Hindlimb muscle (tissue), 1 donor: ENCODE measurements at places on chromosomes 4 and X. TPM values are rescaled to one million over a fixed set of nuclear protein-coding genes. Genes with fewer than 3 reads are reported as not detected.

The SLC6A14 gene
- polyA plus RNA-seq = not detected

The GPR50 gene
- polyA plus RNA-seq = 0.23 TPM

The GC gene
- polyA plus RNA-seq = not detected

The POU3F4 gene
- not detected for polyA plus RNA-seq

The ZNF157 gene
- polyA plus RNA-seq = 0.39 TPM

The MFAP3L gene
- 1.7 TPM for polyA plus RNA-seq

GRCh38 chr4:48906206-48907173 is at the start of gene OCIAD2:
Gene OCIAD2 (minus strand): TSS chr4:48906774. CDS start chr4:48904549, 2,225 bp downstream.
- DNase-seq = peak; percentile 28

DNA sequence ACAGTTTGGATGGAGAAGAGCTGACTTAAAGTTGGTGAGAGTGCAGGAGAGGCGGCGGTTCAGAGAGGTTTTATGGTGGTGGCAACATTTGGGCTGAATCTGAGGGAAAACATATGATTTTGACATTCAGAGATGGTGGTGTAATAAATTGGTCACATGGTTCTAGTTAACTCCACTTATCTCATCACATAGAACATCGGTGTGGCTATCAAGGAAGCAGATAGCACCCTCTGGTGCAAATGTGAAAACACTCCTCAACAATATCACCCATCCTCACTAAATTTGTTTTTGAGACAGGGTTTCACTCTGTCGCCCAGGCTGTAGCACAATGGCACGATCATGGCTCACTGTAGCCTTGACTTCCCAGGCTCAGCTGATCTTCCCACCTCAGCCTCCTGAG is 28.8 kb downstream of the SUPT20HL2 start:
- DNase-seq = no peak

DNA sequence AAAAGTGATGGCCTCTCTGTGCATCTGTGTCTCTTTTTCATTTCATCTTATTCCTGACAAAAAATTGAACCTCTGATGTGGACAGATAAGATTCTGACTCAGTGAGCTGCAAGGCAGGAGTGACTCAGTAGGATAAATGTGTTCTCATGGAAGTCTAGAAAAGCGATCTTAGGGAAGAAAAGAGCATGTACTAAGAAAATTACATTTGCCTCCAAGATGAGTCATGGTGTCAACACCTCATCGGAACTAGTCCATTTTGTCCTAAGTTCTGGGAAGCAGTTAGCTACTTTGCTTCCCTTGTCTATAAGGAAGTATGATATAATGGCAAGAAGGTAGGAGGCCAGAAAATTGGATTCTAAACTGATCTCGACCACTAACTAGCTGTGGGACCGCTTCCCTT is 83.5 kb upstream of the AFF2 start:
- no peak for DNase-seq

DNA sequence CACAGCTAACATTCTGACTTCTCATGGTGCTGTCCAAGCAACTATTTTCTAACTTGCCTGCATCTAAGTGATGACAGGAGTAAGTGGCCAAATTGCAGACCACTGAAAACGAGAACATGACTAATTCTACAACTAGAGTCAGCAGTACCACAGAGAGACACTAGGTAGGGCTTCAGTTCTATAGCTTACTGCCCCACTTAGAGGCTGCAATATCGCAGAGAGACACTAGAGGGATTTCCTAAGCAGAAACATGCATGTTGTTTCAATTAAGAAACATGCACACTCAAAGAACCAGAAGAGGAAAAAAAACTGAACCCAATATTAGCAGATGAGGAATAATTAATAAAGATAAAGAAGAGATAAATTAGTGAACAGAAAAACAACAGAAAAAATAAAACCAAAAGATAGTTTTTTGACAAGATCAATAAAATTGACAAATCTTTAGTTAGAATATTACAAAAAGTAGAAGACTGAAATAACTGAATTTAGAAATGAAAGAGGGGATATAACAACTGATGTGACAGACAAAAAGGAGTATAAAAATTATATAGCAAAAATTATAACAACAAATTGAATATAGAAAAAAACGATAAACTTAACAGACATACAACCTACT is 100.8 kb downstream of the SPIN4 start:
- DNase-seq = peak; percentile 45

GRCh38 chrX:50721764-50722521 is 92.1 kb downstream of the SHROOM4 start:
- no peak for DNase-seq

DNA sequence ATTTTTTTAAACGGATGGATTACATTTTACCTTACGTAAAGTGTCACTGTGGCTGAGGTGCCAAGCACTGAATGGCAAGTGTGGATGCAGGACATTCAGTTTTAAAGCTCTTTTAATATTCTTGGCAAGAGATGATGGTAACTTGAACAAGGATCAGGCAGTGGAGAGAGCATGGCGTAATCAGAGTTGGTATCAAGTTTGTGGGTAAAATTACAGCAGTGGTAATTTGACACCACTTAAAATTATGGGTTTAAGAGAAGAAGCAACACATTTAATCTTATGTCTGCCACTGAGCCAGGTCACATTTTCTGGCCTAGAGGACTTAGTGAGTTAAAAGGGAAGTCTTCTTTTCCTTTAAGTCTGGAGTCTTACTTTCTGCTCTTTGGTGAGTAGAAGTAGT is 100.5 kb downstream of the NAA11 start:
- no peak for DNase-seq

DNA sequence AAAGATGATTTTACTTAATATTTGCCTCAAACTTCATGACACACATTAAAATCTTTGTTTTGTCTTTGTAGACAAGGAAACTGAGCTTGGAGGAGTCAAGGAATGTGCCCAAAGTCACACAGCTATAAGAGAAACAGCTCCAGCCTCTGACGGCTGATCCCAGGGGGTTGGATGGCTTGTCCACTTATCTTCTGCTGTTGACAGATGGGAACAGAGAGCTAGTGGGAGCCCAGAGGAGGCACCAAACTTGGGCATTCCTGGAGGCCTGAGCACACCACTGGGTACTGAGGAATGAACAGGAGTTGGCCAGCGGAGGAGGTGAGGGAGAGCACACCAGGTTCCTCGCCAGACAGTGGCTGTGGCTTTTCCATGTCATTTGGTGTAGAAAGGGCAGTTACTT is 56.4 kb upstream of the GPR78 start:
- no peak for DNase-seq

- no peak for DNase-seq
These were observed 131.7 kb upstream of the FAM47B start for GRCh38 chrX:34810916-34811315.

- DNase-seq = no peak
These were observed 113.8 kb downstream of the PCDH19 start for GRCh38 chrX:100296183-100296753.

DNA sequence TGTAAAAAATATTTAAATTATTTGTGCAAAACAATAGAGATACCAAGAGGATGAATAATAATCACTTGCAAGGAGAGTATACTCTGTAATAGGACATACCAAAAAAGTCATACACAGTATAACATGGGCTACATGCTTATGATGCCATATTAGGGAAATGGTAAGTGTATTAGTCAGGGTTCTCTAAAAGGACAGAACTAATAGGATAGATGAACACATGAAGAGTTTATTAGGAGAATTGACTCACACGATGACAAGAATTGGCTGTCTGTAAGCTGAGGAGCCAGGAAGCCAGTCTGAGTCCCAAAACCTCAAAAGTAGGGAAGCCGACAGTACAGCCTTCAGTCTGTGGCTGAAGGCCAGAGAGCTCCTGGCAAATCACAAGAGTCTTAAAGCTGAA is 151.2 kb downstream of the DTHD1 start:
- DNase-seq = no peak
